Upper lobe of left lung (tissue), 6 donors: ENCODE measurements at places on chromosomes 1 and 21.

DNA sequence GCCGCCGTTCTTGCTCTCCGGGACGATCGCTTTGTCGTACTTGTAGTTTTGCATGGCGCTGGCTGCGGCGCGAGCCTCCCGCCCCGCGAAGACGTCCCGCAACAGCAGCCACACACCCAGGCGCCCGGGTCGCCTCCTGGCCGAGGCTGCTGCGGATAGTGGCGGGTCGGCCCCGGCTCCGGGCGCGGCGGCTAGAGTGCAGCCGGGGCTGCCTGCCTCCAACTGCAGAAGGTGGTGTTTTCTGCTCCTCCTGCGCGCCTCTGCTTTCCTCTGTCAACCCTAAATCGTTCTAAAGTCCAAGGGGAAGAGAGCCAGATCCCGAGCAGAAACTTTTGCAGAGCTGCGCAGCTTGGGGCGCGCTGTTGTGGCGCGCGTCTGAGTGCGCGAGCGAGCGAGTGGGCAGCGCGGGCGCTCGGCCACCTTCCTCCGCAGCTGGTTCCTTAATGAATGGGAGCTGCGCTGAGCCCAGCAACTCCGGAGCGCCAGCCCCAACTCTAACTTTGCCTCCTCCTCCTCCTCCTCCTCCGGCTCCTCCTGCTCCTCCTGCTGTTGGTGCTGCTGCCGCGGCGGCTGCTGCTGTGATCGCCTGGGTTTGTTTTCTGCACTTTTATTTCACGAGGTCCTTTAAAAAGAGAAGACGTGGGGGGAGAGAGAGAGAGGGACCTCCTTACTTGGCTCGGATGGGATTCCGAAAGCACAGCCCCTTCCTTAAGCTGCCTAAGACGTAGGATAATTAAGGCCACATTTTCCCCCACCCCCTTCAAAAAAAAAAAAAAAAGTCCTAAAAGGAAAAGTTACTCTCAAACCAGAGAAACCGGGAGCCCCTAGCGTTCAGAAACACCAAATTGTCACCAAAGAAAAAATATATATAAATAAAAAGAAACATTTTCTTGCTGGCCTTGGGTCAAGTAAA, at the start of gene PLPP3:
TSS of gene PLPP3 (minus strand) at position 601 of the 913 bp plus-strand sequence. CDS start at position 54, 547 bp downstream.
- DNase-seq: peak; percentile 93

GRCh38 chr1:226633541-226634165, 85.1 kb downstream of the STUM start:
- DNase-seq: no peak

DNA sequence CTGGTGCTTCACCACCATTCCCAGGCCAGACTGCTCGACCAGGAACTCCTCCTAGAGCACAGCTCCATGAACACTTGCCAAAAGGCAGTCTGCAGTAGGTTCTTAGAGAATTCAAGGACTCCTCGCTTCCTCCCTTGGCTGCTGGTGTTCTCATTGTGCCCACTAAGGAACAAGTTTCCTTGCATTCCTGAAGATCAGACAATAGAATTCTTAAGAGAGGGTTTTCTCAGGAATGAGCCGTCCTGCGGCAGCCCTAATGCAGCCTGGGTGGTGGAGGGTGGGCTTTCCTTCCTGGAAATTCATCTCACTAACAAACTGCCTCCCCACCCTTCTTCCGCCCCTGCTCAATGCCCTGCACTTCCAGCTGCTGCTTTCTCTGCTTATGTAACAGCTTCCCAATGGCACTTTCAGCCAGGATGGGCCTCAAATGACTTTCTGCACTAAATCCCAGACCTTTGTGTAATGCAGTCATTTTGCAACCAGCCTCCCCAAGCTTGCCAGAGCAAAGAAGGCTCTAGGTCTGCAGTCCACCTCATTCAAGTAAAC, 287.9 kb downstream of the PLPP3 start:
- no peak for DNase-seq

DNA sequence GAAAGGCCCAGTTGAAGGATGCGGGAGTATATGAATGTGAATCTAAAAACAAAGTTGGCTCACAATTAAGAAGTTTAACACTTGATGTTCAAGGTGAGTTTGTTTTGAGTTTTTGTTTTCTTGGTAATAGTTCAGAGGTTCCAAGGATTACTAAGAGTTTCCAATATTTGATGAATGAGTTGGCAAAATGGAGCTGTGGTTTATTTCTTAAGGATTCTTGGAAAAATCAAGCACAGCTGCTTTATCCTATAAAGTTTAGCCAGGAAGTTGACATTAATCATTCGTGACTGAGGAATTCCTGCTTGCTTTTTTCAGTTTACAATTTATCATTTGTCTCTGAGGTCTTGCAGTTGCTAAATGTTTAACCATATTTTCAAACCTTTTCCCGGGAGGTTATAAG, 15.1 kb downstream of the VCAM1 start:
- DNase-seq: no peak

GRCh38 chr1:20120796-20121195, 1.5 kb upstream of the PLA2G2D start:
- DNase-seq: no peak

DNA sequence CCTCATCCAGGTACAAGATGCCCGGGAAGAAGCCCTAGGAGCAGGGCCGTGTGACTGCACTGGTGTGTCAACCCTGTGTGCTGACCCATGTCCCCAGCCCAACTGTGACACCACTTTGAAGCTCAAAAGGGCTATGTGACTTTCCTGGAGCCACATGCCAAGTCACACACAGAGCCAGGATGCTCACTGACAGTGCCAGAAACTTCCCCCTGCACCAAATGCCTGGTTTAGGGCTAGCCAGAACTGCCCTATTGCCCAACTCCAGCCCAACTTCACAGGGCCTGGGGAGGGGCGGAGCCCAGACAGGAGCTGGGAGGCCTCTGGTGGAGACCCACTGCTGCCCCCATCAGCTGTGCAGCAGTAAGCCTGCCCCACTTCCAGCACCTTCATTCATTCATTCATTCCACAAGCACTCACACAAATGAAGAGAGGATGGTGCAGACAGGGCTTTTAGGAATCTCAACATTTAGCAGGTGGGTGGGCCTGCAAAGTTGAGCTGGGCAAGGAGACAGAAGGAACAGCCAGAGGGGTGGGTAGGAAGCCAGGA, 36.7 kb downstream of the KCNQ4 start:
- DNase-seq: no peak

DNA sequence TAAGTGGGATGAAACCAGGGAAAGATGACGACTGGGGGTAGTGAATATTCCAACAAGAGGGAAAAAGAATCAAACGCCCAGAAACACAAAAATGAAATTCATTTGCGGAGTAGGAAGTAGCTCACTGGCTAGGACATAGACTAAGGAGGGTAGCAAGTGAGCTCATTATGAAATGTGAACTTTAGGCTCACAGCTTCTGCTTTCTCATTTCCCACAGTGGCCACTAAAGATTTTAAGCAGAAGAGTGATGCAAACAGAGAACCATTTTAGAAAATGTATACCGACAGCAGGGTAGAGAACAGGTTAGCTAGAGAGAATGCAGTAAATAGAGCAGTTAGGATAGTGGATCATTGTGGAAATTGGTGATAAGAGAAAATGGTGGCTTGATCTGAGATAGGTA, 3.5 kb downstream of the CD48 start:
- no peak for DNase-seq

DNA sequence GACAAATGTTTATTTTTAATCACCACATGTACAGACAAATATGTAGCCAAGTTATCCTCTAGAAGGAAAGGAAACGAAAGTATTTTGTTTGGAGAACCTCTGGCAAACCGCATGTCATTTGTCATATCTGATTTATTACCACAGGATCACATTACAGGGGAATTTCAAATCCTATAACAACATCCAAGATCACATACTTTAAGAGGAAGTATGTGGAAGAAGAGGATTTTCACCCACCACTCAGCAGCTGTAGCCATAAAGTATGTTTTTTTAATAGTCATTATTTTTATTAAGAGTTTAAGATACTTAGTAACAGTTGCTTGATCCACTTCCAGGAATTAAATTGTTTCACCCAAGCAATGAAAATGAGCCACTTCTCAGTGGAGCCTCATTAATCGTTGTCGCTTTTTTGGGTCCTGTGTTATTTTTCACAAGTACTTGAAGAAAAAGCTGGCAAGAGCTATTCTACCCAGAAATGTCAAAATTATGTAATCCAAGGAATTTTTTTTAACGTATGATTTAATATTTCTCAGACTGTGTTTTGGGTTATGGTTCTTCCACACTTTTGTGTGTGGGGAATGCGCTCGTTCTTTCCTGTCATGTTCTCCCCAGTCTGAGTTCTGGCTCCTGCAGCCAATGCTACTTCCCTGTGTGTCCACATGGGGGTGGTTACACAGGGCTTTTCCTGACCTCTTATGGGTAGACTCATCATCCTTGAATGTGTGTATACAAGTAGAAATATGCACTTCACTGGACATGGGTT, 6.9 kb downstream of the SERTAD4 start:
- no peak for DNase-seq

DNA sequence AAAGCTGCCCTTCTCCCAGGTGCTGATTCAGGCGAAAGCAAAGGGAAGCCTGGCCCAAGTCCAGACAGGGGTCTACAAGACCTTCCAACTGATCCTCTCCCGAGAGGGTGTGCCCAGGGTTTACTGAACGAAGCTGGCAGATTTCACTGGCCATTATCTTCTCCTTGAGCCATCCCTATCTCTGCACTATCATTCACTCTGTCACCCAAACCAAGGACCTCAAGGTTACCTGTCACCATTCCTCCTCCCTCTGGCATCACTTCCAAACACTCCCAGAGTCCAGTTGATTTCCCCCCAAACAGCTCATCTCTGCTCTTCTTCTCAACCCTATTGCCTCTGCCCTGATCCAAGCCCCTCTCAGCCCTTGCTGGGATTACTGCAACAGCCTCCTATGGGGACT, 4.9 kb downstream of the STK40 start:
- no peak for DNase-seq

GRCh38 chr1:47703156-47703825, 265.4 kb downstream of the FOXD2 start:
- DNase-seq: no peak

- DNase-seq: no peak
Measured at GRCh38 chr21:34180826-34181359, 107.5 kb downstream of the MRPS6 start.

DNA sequence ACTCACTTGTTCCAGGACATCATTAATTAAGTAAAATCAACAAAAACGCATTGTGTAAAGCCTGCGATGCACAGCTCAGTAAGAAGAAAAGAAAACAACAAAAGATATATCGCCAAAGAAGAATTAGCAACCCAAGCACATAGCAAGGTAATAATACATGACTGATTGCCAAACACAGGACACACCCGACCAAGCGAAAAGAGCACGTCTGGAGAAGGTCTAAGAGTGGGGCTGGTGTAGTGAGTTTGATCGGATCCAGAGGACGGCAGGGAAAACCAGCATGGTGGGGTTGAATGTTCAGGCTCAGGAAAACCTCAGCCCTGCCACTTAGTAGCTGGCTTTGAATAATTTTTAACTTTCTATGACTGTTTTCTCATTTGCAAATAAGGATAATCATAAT, 69.8 kb downstream of the JAK1 start:
- no peak for DNase-seq

- DNase-seq: no peak
Measured at GRCh38 chr1:65792669-65793358, at the start of gene PDE4B. Gene PDE4B (plus strand): TSS chr1:65792895.

- DNase-seq: no peak
Measured at GRCh38 chr1:230857077-230857476, 11.2 kb downstream of the C1orf198 start.

GRCh38 chr1:206967096-206967849, 3.0 kb downstream of the FCAMR start:
- peak; percentile 61 for DNase-seq

DNA sequence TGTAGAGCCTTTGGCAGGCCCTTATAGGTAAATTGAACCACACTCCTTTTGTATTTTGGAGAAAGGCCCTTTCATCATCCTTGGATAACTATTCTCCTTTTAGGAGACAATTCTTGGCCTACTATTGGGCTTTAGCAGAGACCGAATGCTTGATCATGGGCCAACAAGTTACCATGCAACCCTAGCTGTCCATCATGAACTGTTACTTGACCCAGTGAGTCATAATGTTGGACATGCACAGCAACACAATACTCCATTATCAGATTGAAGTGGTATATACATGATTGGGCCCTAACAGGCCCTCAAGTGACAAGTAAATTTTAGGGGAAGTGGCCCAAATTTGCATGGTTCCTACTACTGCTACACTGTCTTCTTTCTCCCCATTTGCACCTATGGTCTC, 84.4 kb downstream of the CATSPERE start:
- no peak for DNase-seq

DNA sequence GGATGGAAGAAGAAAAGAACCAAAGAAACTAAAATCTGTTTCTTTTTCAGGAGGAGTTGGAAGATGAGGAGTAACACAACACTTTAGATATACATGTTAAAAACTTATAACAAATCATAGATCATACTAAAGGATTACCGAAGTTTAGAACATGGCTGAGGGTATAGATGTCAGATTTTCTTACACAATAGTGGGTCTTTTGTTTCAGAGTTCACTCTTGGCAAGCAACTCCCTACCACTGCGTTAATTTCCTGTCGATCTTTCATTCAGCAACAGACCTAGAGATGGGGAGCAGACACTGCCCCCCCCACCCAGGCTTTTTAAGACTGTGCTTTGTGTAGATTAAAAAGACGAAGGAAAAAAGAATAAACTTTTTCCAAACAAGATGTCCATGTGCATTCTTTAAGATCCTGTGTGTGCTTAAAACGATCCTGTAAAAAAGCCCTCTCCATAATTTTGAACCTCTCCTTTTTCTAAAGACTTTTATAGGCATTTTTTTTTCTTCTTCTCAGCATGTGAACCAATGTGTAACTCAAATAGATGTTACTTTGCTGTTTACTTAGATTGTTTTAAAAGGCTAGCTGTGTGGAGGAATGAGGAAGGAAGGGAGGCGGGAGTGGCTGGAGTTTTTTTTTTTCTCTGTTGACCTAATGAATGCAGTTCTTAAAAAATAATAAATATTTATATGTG, 50.4 kb downstream of the NFIA start:
- DNase-seq: no peak

GRCh38 chr1:174815474-174815908, 184.3 kb upstream of the CACYBP start:
- DNase-seq: no peak

DNA sequence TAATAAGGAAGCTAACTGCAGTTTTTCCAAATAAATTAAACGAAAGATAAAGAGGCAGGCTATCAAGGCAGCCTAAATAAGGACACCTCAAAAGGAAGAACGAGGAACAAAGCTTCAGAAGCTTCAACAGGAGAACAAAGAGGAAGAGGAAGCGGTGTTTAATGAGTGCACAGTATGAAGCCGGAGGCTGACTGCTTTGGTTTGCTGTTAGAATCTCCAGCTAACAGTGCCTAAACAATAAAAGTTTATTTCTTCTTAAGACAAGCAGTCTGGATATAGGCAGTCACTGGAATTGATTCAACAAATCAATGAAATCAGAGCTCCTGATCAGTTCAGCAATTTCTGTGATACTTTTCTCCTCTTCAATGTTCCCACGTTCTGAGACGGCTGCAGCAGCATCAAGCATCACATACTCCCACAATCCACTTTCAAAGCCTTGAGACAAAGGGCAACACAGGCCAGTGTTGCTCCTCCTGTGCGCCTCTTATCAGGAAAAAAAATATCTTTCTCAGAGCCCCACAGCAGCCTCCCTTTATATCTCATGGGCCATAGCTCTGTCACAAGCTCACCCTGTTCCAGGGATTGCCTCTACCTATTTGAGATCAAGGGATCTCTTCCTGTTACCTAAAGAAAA, 365.6 kb upstream of the ST6GALNAC5 start:
- no peak for DNase-seq
